Stimulated activated CD8-positive, alpha-beta memory T cell treated with anti-CD3 and anti-CD28 coated beads, Interleukin-7, amount 100 ng/mL, for 4 hours (primary cell): ENCODE measurements at places on chromosomes 11 and 22.
A peak's percentile ranks its signal among the peaks of the same experiment; 100 is the strongest.

- DNase-seq, result no peak
These were observed 54.8 kb upstream of the SPON1 start for GRCh38 chr11:13907678-13908077.

- no peak for DNase-seq
These were observed 326.0 kb downstream of the RAB38 start for GRCh38 chr11:87849216-87849615.

GRCh38 chr22:29473001-29473400, 7.0 kb upstream of the NEFH start:
- DNase-seq, result no peak

DNA sequence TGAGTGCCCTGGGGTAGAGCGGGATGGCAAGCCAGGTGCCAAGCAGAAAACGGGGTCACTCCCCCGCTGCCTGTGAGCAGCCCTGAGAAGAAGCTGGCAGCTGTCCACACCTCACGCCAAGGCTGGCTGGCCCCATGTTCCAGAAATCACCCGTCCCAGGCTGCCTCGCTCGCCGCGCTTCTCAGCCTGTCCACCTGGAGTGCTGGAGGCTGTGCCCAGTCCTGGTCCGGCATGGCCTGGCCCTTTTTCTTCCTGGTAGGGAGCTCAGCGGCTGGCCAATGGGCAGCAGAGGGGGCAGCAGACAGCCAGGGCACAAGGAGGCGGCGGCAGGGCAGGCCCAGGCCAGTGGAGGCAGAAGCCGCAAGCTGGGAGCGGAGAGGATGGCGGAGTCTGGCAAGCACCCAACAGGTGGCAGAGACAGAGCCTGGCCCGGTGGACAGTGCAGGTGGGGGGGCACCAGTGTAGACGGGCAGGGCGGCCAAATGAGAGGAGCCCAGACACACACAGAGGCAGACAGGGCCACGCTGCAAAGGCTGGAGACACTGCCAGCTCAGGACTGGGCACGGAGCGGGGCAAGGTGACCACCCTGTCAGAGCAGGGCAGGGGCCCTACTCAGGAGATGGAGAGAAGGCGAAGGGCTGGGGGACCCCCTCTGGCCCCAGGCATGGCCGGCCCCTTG, 37.2 kb upstream of the TH start:
- DNase-seq, result no peak

- DNase-seq, result no peak
These were observed 214.5 kb upstream of the UBASH3B start for GRCh38 chr11:122440811-122441665.

DNA sequence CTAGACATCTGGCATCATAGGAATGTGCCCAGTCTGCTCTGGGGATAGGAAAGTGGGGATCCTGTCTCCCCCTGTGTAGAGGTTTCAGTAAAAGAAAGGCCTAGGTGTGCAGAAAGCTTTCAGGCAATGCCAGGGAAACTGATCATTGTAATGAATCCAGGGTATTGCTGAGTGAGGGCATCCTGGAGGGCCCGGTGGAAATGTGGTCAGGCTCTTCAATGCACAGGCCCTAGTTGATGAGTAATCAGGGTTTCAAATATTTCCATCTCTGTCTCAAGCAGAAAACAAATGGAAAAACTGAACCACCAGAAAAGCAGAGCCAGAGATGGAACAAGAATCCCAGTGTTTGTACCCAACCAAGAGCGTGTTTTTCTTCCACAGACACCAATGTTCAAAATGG, 2.0 kb downstream of the CD3E start:
- DNase-seq, result peak; percentile 38

DNA sequence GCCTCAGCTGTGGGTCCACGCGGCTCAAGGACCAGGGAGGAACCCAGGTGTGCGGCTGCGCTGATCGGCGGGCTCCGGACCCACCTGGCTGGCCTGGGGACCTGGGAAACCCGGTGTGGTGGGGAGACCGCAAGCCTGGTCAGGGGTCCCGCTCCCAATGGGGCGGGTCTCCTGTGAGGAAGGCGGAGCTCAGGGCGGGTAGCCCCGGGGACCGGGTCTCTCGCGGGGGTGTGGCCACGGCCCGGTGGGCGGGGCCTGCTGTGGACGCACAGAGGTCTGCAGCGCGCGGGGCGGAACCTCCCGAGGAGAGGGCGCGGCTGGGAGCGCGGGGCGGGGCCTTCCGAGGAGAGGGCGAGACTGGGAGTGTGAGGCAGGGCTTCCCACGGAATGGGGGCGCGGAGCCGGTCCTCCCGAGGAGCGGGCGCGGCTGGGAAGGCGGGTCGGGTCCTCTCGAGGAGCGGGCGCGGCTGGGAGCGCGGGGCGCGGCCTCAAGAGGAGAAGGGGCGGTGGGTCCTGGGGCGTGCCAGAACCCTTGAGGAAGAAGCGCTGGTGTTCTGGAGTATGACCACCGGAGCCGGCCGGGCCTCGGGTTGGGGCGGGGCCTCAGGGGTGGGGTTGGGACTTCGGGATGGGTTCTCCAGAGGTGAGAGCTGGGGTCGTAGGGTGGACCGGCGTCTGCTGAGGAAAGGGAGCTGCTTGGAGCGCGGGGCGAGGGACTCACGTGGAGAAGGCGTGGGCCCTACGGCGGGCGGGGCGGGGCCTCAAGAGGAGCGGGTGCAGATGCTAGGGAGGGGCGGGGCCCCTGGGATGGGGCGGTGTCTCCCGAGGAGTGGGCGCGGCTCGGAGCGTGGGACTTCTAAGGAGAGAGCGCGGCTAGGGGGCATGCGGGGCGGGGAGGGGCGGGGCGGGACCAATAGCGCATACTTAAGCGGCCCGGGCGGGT, 20.8 kb downstream of the DGCR6L start:
- peak; percentile 90 for DNase-seq

DNA sequence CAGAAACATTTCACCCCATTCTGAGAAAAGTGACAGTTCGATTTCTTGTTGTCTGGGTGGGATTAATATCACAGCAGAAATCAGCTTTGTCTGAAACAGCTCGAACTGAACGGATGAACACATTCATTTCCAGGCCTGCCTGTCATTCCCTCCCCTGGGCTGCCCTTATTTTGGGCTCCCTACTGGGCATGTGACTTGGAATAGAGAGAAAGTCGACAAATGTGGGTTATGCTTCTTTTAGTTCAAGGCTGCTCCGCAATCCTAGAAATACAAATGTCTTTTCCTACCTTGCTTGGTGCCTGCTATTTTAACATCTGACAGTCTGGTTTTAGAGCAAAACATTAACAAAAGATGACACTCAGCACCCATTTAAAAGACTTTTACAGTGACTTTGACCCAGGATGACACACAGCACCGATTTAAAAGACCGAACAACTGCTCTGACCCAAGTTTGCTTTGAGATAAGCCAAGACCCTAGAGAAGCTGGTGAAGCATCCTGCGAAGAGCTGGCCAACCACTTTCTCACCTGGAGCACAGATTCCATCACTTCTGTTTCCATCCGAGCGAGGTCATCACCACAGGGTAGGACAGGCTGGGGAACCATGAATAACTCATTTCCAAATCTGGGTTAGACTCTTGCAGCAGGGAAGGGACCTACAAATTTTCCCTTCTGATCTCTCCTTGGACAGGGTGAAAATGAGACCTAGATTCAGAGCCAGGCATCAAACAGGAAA, 13.1 kb downstream of the CLMP start:
- DNase-seq, result no peak

DNA sequence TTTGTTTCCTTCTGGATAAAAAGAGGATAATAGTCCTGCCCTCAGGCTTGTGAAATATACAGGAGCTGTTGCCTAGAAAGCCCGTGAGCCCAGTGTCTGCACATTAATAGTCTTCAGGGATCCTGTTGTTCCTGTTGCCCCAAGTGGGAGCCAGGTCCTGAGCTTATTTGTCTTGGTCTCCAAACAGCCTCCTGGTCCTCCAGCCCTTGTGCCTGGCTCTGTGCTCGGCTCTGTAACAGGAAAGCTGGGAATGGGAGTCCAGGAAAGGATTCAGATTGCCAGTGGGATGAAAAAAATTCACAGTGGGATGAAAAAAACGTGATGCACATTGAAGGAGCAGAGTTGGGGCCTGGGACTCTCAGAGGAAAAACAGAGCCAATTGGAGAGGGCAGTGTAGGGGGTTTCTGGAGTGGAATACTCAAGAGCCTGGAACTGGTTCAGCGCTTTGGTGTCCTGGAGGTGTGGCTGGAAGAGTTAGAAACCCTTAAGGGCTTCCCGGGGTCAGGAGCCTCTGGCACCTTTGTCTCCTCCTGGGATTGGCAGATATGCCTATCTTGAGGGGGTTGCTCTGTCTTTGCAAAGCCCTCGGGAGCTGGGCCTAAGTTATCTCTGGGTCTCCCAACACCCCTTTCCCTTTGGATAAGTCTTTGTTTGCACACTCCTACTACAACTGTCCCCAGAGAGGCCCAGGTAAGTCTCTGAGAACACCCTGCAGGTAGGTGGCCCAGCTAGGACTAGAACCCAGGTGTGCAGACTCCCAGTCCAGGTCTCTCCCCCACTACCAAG, 2.3 kb upstream of the INPPL1 start:
- DNase-seq, result no peak

DNA sequence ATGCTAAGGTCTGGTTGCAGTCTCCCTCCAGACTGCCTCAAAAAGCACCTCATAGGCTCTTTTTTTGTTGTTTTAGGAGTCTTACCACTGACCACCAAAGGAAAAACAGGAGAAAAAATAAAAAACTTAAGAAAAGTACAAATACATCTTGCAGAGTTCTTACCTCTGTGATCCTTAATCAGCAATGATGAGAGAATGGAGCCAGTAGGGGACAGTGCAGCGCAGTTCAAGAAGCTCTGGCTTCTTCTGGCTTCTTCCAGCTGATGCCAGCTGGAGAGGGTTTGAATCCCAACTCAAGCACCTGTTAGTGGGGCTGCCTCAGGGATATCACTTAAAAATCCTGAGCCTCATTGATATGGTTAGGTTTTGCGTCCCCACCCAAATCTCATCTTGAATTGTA, 223.3 kb upstream of the ISX start:
- DNase-seq, result no peak

- no peak for DNase-seq
These were observed 66.7 kb upstream of the CAPRIN1 start for GRCh38 chr11:33984682-33985389.

DNA sequence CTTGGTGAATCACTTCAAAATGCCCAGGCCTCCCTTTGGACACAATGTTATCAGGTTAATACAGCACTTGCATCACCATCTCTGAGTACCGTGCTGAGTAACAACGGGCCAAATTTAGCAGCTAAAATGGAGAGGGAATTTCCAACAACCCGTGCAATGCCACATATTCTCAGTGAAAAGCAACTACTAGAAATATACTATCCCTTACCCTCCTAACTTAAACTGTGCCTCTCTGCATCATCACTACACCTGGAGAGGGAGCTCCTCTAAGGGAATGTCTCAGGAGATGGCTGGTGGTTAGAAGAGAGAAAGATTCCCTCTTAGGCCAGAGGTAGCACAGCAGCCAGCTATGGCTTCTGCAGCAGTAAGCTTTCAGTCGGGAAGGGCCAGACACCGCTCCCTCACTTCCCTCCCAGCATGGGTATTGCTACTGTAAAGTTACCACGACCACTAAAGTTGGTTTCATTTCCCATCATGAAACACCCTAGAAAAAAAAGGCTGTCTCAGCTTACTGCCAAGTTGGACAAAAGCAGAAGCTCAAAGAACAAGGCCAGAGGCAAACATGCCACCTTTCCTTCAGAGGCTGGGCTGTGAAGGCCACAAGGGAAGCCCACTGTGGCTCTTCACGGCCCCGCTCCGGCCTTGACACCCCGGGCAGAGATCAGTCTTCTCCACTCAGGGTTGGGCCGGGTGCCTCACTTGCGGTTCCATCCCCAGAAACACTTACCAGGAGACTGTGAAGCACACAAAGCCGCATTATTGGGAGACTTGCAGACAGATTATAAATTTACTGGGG, 3.9 kb downstream of the MAML2 start:
- DNase-seq, result no peak

DNA sequence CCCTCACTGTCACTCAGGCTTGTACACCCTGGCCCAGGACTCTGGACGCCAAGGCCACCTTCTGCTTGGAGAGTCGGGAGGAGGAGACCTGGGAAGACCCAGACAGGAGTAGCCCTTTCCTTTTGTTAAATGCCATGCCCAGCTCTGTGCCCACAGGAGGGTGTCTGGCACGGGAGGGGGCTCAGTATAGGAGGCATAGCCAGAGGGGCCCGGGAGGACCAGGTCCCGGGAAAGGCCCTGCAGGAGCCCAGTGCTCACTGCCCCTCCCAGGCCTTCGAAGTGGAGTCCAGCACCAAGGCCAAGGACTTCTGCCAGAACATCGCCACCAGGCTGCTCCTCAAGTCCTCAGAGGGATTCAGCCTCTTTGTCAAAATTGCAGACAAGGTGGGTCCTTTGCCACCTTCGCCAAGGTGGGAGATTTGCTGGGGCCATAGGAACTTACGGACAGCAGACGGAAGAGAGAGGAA, 79.0 kb downstream of the MYO7A start:
- no peak for DNase-seq

GRCh38 chr11:113314389-113315301, at the start of gene TTC12:
TSS of gene TTC12 (plus strand) at chr11:113314583. CDS start at chr11:113316258, 1,675 bp downstream.
- DNase-seq, result peak; percentile 87

GRCh38 chr11:6681949-6682348, 1.2 kb downstream of the MRPL17 start:
- DNase-seq, result no peak

GRCh38 chr22:40727964-40728615, 48.8 kb downstream of the MCHR1 start:
- no peak for DNase-seq

GRCh38 chr11:132853886-132854285, 678.4 kb downstream of the OPCML start:
- no peak for DNase-seq

DNA sequence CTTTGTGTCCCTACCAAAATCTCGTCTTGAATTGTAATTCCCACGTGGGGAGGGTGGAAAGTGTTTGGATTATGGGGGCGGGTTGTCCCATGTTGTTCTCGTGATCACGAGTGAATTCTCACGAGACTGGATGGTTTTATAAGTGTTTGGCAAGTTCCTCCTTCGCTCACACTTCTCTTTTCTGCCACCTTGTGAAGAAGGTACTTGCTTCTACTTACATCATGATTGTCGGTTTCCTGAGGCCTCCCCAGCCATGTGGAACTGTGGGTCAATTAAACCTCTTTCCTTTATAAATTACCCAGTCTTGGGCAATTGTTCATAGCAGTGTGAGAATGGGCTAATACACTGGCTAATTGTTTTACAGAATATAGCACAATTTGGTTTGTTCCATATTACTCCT, 326.3 kb downstream of the GRM5 start:
- no peak for DNase-seq

DNA sequence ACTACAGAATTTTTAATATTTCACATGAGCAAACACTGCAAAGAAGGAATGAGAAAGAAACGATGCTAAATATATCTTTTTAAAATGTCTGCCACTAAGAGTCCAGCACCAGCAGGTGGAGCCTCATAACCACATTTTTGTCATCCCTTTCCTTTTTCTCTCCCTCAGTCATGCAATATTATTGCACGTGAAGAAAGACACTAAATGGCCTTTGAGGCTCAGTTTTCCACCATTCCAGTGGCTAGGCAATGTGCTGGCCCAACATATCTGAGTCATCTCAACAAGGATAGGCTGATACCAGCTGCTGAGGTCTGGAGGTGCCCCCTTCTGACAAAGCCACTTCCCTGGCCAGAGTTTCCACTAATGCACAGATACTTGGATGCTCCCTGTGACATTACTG, 1.8 kb downstream of the ALKBH8 start:
- DNase-seq, result no peak

- DNase-seq, result no peak
These were observed 275.2 kb upstream of the KIRREL3 start for GRCh38 chr11:127275774-127276173.

GRCh38 chr11:71091506-71092265, 160.7 kb downstream of the SHANK2 start:
- DNase-seq, result no peak
